Activated CD4-positive, alpha-beta memory T cell treated with anti-CD3 and anti-CD28 coated beads, Interleukin-2, amount 10 ng/mL, durations not matched to agents 7 days and 5 days (primary cell): ENCODE measurements at places on chromosomes 1 and 21. TPM values are rescaled to one million over a fixed set of nuclear protein-coding genes. Genes with fewer than 3 reads are reported as not detected.

GRCh38 chr1:5161372-5161771 lies 507.0 kb downstream of the AJAP1 start:
- DNase-seq = no peak

- DNase-seq = no peak
Measured at GRCh38 chr1:234667600-234668576, 57.9 kb upstream of the IRF2BP2 start.

GRCh38 chr1:20732588-20733359 lies at the start of gene SH2D5:
Gene SH2D5 (minus strand): TSS chr1:20732703. CDS start chr1:20728044, 4,659 bp downstream.
- peak; percentile 76 for DNase-seq

- DNase-seq = no peak
Measured at GRCh38 chr1:234062166-234062565, 157.7 kb downstream of the SLC35F3 start.

DNA sequence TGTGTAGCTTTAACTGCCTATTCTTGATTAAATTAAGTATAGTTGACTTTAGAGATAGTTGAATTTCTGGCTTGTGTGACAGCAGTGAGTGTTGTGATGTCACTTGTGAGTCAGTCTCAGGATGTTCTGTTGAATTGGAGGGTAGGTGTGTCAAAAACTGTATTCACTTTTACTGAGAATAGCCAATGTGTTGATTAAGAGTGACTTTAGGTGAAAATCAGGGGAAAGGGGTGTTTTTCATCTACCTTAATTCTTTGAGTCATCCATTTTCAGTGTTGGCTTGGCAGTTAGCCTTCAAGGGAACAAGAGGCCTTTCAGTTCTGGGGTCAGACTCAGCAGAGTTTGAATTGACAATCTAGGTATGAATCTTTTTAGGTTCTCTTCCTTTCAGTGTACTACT lies 75.9 kb downstream of the CDC14A start:
- DNase-seq = no peak

DNA sequence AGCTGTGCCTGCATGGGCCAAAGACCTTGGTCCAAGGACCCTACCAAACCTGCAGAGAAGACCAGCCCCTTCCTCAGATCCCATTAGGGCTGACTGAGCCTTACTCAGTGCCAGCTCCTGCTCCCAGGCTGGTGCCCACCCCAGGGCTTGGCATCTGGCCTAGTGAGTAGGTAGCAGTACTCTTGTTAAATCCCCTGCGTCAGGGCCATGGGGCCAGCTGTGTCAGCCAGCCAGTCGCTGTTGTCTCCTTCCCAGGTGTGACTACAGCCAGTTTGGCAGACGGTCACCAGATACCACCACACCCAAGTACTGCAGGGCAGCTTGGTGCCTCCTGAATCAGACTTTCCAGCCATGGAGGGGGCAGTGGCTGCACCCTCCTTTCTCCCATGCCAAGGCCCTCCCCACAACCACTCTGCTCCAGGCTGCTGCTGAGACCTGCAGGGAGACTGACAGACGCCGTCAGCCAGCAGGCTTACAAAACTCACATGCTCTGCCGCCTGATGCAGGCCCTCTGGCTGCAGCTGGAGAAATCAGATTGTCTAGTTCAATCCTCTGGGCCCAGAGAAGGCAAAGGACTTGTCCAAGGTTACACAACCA lies 3.0 kb downstream of the TENT5B start:
- no peak for DNase-seq

The GBP7 gene
- total RNA-seq = 0.30 TPM

The MPZ gene
- total RNA-seq = 8.1 TPM
